ENCODE measurements at places on chromosomes 2 and 18. TPM values are rescaled to one million over a fixed set of nuclear protein-coding genes. Genes with fewer than 3 reads are reported as not detected.

DNA sequence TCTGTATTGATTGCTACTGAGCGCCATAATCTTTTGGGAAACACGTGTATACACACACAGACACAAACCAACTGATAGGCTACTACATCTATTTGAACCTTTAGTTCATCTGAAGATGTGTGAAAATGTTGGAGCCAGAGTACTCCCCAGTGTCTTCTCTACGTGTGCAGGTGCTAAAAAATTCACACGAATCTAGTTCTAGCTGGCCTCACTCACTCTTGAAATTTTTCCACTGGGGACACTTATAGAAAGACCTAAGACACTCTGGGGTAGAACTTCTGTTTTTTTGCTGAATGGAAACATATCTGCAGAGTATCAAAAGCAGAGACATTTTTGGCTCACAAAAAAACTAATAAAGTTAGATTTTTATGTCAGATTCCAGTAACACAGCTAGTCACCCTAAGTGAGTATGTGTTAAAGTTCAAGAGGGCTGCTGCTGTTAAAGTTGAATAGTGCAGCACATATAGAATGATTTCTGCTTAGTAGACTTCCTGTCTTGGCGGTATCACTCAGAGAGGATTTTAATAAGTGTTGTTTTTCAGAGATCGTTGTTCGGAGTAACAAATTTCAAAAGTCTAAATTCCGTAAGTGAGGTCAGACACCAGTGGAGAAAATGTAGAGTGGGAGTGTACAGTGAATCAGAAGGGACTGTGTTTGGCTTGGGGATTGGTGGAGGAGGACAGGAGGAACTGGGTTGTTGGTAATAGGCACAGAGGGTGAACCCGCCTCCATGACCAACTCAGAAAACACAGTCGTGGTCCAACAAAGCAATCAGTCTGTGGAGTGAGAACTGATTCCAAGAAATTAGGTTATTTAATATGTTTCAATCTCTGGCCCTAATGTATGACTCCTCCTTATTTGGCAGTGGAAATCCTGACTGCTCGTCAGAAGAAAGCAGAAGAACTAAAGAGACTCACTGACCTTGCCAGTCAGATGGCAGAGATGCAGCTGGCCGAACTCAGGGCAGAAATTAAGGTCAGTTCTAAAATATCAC is 43.1 kb downstream of the KCTD18 start:
- no peak overlapping the region for H3K4me3 ChIP-seq
- no peaks in the 10 kb centered on the region for H3K36me3 ChIP-seq
- no peaks in the 10 kb centered on the region for H3K4me1 ChIP-seq

DNA sequence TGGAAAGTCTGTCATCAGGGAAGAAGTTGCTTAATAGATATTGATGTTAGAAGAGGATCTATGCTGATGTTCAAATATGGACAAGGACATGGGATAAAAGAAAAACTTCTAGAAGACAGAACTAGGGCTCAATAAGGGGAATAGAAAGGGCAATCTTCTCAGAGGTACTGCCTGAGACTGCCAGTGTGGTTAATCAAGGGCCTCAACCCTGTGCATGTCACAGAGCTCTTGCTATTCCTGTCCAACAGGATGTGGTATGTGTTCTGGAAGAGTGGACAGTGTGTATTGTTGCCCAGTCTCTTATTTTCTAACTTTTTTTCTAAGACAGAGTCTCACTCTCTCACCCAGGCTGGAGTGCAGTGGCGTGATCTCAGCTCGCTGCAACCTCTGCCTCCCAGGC is 27.8 kb upstream of the RNF125 start:
- H3K27ac ChIP-seq = no peak overlapping the region
- H3K27me3 ChIP-seq = no peaks in the 10 kb centered on the region
- H3K4me3 ChIP-seq = no peak overlapping the region
- no peaks in the 10 kb centered on the region for H3K4me1 ChIP-seq

- DNase-seq = no peak
- H3K4me3 ChIP-seq = no peak overlapping the region
- peaks cover 40% of the 10 kb centered on the region for H3K4me1 ChIP-seq
- peak overlapping the region; percentile 78 for H3K27ac ChIP-seq
Observed at GRCh38 chr2:96769814-96770213, 9.1 kb downstream of the CNNM4 start.

- H3K4me3 ChIP-seq = no peak overlapping the region
- H3K36me3 ChIP-seq = no peaks in the 10 kb centered on the region
- no peaks in the 10 kb centered on the region for H3K27me3 ChIP-seq
- no peak for DNase-seq
- no peaks in the 10 kb centered on the region for H3K4me1 ChIP-seq
Observed at GRCh38 chr2:181041661-181042060, 61.3 kb downstream of the UBE2E3 start.

- H3K4me3 ChIP-seq = no peak overlapping the region
- no peaks in the 10 kb centered on the region for H3K36me3 ChIP-seq
- no peaks in the 10 kb centered on the region for H3K27me3 ChIP-seq
- no peaks in the 10 kb centered on the region for H3K4me1 ChIP-seq
Observed at GRCh38 chr2:27991146-27991545, 100.6 kb downstream of the BABAM2 start.

DNA sequence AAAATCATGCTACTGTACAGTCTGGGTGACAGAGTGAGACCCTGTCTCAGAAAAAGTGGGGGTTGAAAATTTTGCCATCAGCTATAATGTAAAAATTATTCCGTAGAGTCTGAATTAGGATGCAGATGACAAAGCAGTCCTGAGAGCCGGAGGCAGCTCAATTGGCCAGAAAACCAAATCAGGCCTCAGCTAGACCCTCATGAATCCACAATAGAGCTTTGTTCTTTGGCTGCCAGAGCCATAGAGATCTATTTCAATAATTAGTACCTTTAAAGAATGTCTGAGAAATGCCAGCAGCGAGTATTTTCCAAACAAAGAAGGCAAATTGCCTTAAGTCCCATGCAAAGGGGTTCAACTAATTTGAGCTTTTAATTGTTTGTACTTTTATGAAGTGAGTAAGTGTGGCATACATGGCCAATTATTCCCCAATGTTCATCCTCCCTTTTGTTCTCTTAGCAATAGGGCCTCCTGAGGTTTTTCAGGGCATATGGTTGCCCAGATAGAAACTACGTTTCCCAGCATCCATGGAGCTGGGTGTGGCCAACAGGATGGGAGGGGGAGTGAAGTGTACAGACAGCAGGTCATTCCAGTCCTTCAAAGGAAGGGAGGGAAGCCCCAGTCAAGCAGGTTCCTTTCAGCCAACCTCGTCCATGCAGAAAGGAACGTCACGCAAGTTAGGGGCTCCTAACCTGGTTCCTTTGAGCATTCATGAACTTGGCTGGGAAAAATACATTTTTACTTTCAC is 211.3 kb upstream of the APCDD1 start:
- no peaks in the 10 kb centered on the region for H3K27me3 ChIP-seq
- no peaks in the 10 kb centered on the region for H3K4me1 ChIP-seq
- no peak for DNase-seq
- H3K36me3 ChIP-seq = no peaks in the 10 kb centered on the region
- H3K27ac ChIP-seq = no peak overlapping the region

- no peak overlapping the region for H3K27ac ChIP-seq
- no peaks in the 10 kb centered on the region for H3K4me1 ChIP-seq
- DNase-seq = no peak
- no peaks in the 10 kb centered on the region for H3K27me3 ChIP-seq
Observed at GRCh38 chr18:28163201-28163775, 13.6 kb downstream of the CDH2 start.

MC4R gene
- not detected for total RNA-seq

MDH1B gene
- total RNA-seq = 0.37 TPM

All from colonic mucosa (tissue), 4 donors.